Kidney (tissue), 22 donors: ENCODE measurements at places on chromosomes 4 and X. TPM values are rescaled to one million over a fixed set of nuclear protein-coding genes. Genes with fewer than 3 reads are reported as not detected.

The SMIM31 gene
- not detected for total RNA-seq

The ENPP6 gene
- total RNA-seq: 0.91 TPM

The FAT1 gene
- 254 TPM for total RNA-seq

DNA sequence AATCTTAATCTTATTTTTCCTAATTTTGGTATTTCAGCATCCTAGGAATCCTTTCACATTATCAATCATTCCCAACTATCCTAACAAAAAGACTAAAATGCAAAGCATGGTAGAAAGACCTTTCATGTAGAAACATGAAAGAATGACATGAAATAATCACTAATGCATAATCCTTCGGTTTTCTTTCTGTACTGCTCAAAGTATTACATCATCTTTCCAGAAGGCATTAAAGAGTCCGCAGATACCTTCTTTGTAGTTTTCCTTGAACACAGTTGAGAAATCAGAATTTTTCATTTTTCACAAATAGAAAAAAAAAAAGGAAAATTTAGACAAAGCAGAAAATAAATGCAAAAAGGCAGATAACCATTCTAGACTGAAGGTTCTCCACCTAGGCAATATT lies 11.5 kb downstream of the RCHY1 start:
- no peak for DNase-seq
- H3K36me3 ChIP-seq: peaks cover 10% of the 10 kb centered on the region
- no peaks in the 10 kb centered on the region for H3K4me1 ChIP-seq
- H3K4me3 ChIP-seq: no peak overlapping the region

DNA sequence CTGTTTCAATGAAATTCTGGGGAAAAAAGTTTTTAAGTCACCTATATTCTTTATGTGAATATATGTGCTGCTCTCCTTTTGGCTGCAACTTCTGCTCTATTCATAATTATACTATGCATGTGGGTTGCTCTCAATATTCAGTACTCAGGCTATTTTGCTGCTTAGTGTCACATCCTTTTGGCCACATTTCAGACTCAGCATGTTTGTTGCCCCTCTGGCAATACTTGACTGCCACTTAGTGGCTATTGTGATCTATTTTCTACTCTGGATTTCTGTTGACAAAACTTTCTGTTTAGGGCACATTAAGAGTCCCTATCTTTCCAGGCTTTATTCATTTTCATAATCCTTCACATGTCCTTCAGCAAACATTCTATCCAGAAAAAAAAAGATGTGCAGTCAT lies 15.8 kb upstream of the CT45A1 start:
- H3K36me3 ChIP-seq: no peaks in the 10 kb centered on the region
- no peak for DNase-seq
- H3K27me3 ChIP-seq: no peaks in the 10 kb centered on the region
- no peak overlapping the region for H3K4me3 ChIP-seq
- no peaks in the 10 kb centered on the region for H3K4me1 ChIP-seq

DNA sequence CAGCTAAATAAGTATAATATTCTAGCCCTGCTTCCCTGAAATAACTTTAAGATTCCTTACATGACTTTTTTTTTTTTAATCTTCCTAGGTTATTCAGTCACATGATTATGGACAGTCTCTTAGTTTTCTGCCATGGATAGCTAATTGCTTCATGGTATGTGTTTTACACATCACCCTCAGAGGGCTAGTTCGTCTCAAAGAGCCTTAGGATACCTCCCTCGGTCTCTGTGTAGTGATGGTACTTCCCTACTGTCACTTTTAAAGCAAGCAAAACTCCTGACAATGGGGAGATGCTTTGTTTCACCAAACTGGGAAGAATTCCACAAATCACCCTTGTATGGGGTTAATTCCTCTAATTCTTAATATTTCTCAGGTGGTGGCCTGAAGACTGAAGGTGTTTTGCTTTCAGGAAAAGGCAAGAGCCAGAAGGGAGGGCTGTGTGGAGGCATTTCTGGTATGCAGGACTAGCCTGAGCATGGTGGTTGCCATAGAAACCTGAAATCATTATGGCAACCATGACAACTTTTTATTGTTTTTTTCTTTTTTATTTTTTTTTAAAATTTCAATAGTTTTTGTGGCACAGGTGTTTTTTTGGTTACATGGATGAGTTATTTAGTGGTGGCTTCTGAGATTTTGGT lies 70.4 kb downstream of the BEX3 start:
- H3K27ac ChIP-seq: no peak overlapping the region
- no peaks in the 10 kb centered on the region for H3K27me3 ChIP-seq
- no peaks in the 10 kb centered on the region for H3K36me3 ChIP-seq

DNA sequence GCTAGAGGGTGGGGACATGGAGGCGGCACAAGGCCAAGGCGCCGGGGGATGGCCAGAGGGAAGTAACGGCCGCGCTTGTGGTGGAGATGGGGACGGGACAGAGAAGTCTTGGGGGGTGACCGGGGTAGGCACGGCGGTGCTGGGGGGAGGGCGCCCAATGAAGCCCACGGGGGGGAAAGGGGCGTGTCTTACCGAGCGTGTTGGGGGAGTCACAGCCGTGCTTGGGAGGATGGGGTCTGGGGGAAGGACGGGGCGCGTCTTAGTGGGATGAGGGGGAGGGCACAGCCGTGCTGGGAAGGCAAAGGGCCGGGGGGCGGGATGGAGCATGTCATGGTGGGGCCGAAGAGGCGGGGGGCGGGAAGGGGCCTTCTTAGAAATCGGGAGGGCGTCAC lies 952 bp downstream of the ARSD start:
- DNase-seq: peak; percentile 89
- H3K4me3 ChIP-seq: no peak overlapping the region
- no peaks in the 10 kb centered on the region for H3K27me3 ChIP-seq
- no peaks in the 10 kb centered on the region for H3K4me1 ChIP-seq

DNA sequence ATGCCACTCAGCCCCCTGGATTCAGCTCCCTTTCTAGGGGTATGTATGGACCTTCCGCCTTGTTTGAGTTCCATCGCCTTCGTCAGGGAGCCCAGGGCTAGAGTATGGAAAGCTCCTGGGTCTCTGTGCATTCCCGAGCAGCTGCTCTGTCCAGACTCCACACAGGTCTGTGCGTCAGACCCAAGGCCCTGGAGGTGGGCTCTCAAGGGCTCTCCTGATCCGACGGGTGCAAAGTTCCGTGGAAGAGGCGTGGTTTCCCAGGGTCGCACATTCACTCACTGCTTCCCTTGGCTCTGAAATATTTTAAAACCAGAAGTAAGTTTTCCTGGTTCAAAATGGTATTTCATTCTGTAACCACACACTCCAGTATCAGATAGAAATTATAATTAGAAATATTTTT lies 863.2 kb downstream of the TRIML1 start:
- H3K4me3 ChIP-seq: no peak overlapping the region
- H3K36me3 ChIP-seq: no peaks in the 10 kb centered on the region
- no peaks in the 10 kb centered on the region for H3K27me3 ChIP-seq
- no peaks in the 10 kb centered on the region for H3K4me1 ChIP-seq
- no peak for DNase-seq
- no peak overlapping the region for H3K27ac ChIP-seq
